ENCODE measurements at places on chromosomes 12 and 14.

- no peak for DNase-seq
Observed at GRCh38 chr12:129073157-129073915, 220.1 kb downstream of the GLT1D1 start.

DNA sequence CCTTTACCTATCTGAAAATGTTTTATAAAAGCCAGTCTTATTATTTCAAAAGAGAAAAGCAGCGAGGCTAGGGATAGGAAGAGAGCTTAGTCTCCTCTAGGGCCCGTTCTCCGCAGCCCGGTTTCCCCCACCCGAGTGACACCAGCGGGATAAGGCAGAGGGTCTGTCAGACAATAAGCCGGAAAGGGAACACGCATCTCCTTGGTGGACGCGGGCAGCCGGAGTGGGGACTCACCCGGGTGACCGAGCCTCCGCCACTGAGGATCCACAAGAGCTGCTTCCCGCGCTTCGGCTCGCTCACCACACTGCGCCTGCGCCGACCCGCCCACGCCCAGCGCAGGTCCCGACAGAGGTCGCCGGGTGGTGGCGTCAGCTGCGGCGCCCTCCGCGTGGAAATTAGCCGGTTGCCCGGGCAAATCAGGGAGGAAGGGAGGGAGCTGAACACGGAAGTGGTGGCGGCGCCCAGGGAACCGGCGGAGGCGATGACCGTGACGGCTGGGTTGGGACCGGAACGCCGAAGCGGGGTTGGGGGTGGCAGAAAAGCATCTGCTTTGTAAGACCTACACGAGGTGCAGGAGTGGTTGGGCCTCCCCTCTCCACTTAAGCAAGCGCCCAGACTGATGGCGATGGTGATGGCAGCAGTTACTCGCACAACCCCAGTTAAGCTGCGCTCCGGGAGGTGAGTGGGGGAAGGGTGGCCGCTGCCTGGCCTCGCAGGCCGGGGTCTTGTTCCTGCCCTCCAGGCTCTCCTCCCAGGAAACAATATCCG lies at the start of the genes SOCS4 and WDHD1:
TSS of gene SOCS4 (plus strand) at position 444 of the 769 bp plus-strand sequence. CDS start 15,806 bp downstream, outside the sequence.
TSS of gene WDHD1 (minus strand) at position 307 of the 769 bp plus-strand sequence. CDS start 312 bp downstream, outside the sequence.
- DNase-seq = peak; percentile 54

GRCh38 chr14:65664436-65664835 lies 251.9 kb downstream of the FUT8 start:
- DNase-seq = no peak

GRCh38 chr12:49649892-49650291 lies 26.5 kb downstream of the PRPF40B start:
- no peak for DNase-seq

GRCh38 chr14:103122947-103123633 lies at the start of gene TNFAIP2:
Gene TNFAIP2, plus strand, starts transcription at chr14:103123461. Its CDS starts 2,997 bp downstream, at chr14:103126458.
- no peak for DNase-seq

DNA sequence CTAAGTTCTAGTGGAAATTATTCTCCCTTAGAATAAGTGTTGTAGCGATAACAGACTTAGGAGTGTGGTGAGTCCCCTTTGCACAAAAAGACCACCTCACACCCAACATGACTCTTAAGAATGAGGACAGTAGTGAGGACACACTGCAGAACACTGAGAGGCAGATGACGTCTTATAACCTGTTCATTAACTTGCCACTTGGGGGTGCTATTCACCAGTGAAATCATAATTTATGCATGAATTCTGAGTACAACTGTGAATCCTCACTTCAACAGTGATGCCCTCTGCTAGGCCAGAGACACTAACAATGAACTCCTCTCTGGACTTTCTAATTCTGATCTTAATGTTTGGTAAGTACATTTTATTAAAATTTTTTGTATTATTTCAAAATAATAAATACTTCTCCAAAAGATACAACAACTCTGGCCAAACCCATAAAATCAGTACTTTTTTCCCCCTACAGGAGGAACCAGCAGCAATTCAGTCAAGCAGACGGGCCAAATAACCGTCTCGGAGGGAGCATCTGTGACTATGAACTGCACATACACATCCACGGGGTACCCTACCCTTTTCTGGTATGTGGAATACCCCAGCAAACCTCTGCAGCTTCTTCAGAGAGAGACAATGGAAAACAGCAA lies 274.7 kb downstream of the DAD1 start:
- no peak for DNase-seq

GRCh38 chr14:52875707-52876106 lies 75.1 kb downstream of the FERMT2 start:
- no peak for DNase-seq

DNA sequence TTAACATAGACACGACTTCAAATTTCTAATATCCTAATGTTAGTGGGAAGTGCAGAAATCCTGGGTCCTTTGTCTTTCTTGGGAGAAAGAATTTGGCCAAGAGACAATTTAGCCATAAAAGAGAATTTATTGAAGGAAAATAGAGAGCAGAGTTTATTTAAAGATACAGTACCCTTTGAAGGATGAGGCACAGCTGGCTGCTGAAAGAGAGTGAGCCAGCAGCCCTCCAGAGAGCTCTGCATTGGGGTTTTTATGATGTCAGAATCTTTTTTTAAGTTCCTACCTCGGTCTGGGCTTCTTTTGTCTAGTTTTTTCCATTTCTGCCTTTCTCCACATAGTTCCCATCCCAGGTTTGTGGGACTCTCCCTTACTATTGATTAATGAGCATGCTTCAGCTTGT lies 37.5 kb downstream of the CCER1 start:
- no peak for DNase-seq

DNA sequence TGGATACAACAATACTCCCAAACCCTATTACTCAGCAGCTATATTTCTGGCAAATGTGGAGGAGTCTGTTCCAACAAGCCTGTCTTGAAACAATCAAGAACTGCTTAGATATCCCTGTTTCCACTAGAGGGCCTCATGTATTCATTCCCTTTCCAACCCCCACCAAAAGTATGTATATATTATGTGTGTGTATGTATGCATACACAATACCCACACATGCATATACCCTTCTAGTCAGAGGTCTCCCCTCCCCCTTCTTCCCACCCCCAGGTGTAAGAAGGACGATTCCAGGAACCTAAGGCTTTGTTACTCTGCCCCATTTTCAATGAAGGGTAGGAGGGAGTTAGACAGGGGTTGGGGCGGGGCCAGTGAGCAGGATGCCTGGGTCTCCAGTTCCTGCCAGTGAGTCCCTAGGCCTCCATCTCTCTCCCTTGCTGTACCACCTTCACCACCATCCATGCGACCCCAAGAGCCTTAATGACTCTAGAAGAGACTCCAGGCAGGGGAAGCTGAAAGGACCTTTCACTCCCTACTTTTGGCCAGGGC lies at the start of gene DGKA:
TSS of gene DGKA (plus strand) at position 392 of the 546 bp plus-strand sequence. CDS start 5,342 bp downstream, outside the sequence.
- DNase-seq = peak; percentile 48

GRCh38 chr14:20328705-20329104 lies 4.4 kb downstream of the CCNB1IP1 start:
- no peak for DNase-seq

DNA sequence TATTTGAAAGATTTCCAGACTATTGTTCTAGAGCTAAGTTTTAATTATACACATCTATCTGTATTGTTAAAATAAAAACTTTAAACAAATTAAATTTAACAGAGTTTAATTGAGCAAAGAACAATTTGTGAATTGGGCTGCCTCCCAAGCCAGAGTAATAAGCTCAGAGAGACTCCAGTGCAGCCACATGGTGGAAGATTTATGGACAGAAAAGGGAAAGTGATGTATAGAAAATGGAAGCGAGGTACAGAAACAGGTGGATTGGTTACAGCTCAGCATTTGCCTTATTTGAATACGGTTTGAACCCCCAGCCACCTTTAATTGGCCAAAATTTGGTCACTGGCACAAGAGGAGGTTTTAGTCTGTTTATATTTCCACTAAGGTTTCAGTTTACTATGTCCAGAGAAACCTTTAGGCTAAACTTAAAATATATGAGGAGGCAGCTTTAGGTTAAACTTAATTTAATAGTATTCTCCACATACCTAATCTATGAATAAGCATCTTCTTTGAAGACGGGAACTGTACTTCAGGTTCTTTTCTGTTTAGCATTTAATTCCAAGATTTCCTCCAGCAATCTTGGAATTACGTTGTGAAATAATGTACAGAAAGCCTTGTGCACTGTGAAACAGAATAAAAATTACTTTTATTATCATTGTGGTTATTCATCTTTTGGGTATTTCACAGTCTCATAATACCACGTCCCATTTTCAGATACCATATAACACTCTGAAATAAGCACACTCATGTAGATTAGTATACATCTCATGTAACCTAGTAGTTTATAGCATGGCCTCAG lies 19.4 kb downstream of the SRGAP1 start:
- no peak for DNase-seq

All from non-pigmented ciliary epithelial cell (primary cell).